Brain (organoid and tissue), 16 donors: ENCODE measurements at places on chromosomes 1 and 21.
A peak's percentile ranks its signal among the peaks of the same experiment; 100 is the strongest.

DNA sequence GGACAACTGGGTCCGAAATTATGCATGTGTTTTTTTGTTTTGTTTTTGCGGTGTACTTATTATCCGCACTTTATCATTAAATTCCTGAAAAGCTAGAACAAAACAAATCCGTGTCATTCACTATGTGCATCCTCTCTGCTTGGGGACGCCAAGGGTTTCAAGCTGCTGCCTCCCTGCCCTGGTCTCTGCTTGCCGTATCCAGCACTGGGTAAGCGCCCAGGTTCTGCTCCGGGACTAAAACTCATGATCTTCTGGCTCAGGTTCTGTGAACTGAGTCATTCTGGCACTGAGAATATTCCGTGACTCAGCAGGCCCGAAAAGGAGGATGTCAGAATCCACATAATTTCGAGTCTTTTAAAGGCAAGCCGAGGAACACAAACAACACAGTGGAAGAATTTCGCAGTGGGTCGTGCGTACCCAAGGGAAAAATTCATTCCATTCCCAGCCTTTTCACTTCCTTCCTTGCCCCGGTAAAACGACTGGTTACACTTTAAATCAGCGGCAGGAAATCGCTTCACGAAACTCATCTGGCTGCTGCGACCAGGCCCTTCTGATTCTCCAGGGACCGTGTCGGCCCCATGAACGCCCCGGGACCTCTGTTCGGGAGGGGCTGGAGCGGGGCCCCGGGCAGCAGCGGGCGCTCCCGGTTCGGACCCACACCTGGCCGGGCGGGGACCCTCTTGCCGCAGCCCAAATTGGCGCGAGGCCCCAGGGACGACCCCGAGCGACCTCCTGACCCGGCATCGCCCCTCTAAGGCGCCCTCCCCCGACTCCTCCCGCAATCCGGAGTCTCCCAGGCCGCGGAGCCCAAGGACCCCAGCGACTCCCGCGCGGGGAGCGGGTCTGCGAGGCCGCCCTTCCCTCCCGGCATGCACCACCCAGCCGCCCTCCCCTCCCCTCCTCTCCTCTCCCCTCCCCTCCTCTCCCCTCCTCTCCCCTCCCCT lies 746 bp upstream of the LAMC1 start:
- DNase-seq, result peak; percentile 71

DNA sequence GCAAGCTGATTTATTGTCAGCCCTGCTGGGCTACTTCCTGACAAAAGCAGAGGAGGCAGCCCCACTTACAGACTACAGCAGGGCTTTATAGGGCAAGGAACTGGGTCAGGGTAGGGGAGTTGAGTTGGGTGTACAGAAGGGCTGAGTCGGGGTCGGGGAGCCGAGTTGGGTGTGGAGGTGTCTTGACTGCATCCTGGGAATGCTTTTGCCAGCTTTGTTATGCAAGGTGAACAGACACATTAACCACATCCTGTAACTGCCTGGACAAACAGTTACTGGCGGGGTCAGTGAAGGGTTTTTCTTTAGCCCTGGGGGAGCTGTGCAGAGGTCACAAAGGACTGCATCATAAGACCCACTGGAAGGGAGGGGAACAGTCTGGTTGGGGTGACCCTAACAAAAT lies 39.1 kb upstream of the GBP5 start:
- DNase-seq, result no peak

GRCh38 chr1:168693197-168693871 lies 35.7 kb downstream of the DPT start:
- no peak for DNase-seq

GRCh38 chr1:57164584-57164983 lies 198.8 kb upstream of the C8B start:
- DNase-seq, result no peak

DNA sequence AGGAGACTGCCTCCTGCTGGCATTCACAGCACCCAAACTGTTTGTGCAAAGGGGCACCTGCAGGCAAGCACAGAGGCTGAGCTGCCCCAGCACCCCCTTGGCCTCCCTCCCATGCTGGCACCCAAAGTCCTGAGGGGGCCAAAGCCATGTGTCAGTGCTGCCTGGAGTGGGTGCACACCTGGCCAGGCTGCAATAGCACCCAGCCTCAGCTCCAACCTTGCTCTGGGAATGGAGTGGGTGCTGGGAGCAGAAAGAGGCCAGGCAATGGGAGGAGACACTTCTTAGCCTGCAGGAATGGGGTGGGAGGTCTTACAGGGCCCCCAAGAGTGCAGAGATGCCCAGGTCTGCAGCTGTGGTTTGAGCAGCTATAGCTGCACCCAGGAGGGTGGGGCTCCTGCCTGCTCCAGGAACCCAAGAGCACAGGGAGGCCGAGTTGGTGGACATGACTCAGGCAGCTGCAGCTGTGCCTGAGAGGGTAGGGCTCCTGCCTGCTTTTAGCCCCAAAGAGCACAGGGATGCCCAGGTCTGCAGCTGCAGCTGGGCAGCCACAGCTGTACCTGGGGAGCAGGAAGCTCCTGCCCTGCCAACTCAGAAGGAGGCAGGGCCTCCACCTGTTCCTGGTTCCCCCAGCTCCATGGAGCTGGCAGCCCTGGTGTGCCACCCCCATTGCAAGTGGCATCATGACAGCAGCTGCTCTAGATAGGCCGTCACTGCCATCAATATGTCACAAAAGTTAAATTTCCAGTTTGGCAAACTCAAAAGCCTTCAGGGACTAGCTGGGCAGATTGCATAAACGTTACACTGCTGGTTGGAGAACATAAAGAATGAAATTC lies 5.3 kb upstream of the CHD1L start:
- no peak for DNase-seq

DNA sequence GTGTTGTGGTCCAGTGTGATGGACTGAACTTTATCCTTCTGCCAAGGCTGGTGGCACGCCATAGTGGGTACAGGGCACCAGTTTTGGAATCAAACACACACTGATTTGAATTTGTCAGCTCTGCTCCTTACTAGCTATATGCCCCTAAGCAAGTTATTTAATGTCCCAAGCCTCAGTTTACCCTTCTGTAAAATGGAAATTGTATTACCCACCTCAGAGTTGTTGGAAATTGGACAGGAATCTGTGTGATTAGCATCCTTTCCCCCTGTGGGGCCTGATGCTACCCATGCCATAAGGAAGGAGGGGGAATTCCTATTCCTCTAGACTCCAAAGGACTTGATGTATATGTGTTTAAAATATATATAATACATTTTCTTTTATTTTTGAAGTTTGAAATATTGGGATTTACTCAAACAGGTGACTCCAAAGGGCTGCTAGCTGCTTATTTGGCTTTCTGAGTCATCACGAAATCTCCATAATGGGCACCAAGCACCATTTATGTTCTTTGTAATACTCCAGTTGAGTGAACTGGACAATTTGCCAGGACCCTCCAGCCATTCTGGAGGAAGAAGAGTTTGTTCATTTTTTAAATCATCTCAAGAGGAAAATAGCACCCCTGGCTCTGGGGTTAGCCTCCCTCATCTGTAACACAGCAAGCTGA lies 224.5 kb upstream of the TMEM51 start:
- DNase-seq, result peak; percentile 28
